Activated CD4-positive, alpha-beta memory T cell treated with anti-CD3 and anti-CD28 coated beads, Interleukin-2, amount 10 ng/mL, durations not matched to agents 7 days and 5 days (primary cell): ENCODE measurements at places on chromosomes 16 and 17.

DNA sequence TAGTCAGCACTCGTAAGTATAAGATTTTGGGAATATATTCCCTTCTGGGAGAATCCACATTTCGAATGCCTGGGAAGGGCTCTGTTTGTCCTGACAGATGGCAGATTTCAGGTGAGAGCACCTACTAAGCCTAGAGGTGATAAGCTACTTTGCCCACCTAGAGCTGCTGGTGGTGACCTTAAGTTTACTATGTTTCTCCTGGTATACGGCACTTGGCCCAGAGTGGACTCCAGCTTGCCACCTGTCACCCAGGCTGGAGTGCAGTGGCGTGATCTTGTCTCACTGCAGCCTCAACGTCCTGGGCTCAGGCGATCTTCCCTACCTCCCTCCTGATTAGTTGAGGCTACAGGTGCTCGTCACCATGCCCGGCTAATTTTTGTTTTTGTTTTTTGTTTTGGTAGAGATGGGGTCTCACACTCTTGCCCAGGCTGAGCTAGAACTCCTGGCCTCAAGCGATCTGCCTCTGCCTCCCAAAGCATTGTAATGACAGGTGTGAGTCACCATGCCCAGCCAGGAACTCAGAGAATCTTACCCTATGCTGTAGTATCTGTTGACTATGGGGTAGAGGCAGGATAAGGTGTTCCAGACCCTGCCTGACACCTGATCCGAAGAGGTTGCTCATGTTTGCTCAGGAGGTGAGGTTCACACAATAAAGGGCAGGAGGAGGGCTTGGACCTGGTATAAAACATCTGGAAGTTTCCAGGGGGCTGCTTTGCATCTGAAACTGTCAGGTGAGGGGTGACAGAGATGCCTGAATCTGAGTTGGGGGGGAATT, at the start of gene ZG16:
TSS of gene ZG16 (plus strand) at position 681 of the 775 bp plus-strand sequence. CDS start 1,011 bp downstream, outside the sequence.
- DNase-seq: no peak
- H3K4me1 ChIP-seq: no peaks in the 10 kb centered on the region
- H3K27me3 ChIP-seq: peaks cover 25% of the 10 kb centered on the region
- H3K27ac ChIP-seq: no peak within 1 kb of the TSS
- H3K36me3 ChIP-seq: peaks cover under 1% of the 10 kb centered on the region
- H3K4me3 ChIP-seq: no peak within 1 kb of the TSS

DNA sequence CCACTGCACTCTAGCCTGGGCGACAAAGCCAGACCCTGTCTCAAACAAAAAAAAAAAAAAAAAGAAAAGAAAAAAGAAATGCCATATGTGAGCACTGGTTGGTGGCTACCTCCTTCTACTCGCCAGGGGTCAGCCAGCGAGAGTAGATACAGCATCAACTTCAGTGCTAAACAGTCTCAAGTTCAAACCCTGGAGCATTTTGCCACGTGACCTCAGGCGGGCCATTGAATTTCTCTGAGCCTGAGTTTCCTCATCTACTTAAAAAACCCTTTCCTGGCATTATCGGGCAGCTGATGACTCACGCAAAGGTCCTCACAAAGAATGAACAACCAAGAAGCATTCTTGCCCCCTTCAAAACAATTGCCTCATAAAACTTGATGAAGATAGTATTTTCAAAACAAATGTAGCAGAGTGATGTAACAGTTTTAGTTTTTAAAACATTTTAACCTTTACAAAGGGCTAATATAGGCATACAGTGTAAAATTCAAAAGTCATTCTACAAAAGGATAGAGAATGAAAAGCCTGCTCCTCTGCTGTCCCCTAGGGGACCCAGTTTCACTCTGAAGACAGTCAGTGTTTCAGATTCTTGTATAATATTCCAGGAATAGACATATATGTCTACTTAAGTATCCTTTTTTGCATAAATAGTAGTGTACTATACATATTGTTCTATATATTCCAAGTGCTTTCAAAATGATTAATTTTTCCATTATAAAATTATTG, 28.4 kb downstream of the DNAH2 start:
- no peak for DNase-seq
- H3K27ac ChIP-seq: no peak overlapping the region
- no peaks in the 10 kb centered on the region for H3K4me1 ChIP-seq
- no peak overlapping the region for H3K4me3 ChIP-seq
- peaks cover 22% of the 10 kb centered on the region for H3K27me3 ChIP-seq

DNA sequence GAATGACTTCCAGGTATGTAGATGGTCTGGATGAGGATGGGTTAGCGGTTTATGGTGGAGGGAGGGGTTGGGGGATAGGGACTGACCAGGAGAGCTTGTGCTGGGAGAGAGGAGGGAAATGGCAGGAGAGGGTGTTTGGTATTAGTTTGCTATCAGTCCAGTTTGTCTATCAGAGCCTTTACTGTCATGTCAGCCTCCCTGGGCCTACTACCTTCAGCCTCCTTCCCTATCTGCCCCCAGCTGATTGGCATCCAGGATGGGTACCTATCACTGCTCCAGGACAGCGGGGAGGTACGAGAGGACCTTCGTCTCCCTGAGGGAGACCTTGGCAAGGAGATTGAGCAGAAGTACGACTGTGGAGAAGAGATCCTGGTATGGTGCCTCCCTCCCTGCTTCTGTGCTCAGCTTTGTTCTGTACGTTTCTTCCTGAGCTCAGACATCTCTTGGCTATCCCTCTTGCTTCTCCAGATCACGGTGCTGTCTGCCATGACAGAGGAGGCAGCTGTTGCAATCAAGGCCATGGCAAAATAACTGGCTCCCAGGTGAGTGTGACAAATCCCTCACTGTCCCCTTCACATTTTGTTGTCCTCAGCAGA, 3.8 kb downstream of the EIF5A start:
- H3K27ac ChIP-seq: peak overlapping the region; percentile 45
- H3K4me1 ChIP-seq: peaks cover 73% of the 10 kb centered on the region
- peaks cover 64% of the 10 kb centered on the region for H3K36me3 ChIP-seq
- no peak overlapping the region for H3K4me3 ChIP-seq
- no peaks in the 10 kb centered on the region for H3K27me3 ChIP-seq
- DNase-seq: no peak

DNA sequence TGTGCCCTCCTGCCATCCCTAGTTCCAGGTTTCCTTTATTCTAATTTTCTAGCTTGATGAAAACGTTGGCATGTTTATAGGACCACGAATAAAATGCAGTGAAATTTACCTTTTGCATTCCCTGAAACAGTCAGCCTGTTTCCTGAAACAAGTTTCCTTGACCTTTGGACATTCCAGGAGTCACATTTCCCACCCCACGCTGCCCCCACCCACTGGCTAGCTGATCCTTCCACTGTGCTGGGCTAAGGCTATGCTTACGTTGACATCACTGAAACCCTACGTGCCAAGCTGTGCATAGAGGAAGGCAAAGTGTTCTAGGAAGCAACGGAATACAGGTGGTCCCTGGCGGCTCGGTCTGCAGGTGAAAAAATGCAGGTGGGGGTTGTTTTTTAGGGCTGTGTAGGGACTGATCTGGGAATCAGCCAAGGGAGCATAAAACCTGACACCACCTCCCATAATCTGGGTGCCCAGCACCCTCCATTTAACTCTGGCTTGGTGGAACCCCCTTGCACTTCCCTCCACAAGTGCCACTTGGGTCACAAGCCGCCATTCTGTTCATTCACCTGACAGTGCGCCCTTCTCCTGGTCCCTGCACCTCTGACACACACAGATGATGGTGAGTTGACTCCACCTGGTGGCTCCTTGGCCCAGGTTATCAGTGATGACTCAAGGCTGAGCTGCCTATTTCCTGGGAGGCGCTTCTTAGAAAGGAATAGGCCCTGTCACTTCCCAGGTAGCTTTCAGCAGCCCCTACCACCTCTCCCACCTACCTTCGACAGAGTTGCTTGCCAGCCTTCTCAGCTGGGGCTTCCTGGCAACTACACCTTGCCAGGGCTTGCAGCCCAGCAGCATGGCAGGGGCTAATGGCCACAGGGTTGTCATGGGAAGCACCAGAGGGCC, 83.7 kb downstream of the N4BP1 start:
- H3K27me3 ChIP-seq: no peaks in the 10 kb centered on the region
- no peaks in the 10 kb centered on the region for H3K36me3 ChIP-seq
- peak; percentile 50 for DNase-seq
- H3K27ac ChIP-seq: no peak overlapping the region
- H3K4me3 ChIP-seq: no peak overlapping the region

GRCh38 chr17:62388856-62389255, 8.5 kb downstream of the EFCAB3 start:
- H3K36me3 ChIP-seq: no peaks in the 10 kb centered on the region
- DNase-seq: no peak
- no peak overlapping the region for H3K4me3 ChIP-seq
- H3K27me3 ChIP-seq: peaks cover 16% of the 10 kb centered on the region

DNA sequence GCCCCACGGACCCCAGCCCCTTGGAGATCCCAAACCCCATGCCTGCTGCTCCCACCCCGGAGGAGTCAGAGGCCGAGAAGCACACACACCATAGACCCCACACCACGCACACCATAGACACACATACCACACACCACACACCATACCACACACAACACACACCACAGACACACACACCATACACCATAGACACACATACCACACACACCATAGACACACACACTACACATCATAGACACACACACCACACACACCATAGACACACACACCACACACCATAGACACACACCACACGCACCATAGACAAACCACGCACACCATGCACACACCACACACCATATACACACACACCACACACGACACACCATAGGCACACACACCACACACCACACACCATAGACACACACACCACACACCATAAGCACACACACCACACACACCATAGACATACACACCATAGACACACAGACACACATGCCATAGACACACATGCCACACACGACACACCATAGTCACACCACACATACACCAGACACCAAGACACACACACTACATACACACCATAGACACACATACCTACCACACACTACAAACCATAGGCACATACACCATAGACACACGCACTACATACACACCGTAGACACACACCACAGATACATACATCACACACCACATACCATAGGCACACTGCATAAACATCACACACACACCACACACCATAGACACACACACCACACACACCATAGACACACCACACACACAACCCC, 11.3 kb downstream of the TBC1D16 start:
- H3K4me1 ChIP-seq: no peaks in the 10 kb centered on the region
- H3K27me3 ChIP-seq: no peaks in the 10 kb centered on the region
- no peak overlapping the region for H3K27ac ChIP-seq
- no peak overlapping the region for H3K4me3 ChIP-seq
- H3K36me3 ChIP-seq: no peaks in the 10 kb centered on the region
- DNase-seq: no peak
